Right forelimb (tissue), 1 donor: ENCODE measurements at places on chromosomes 4 and X.

DNA sequence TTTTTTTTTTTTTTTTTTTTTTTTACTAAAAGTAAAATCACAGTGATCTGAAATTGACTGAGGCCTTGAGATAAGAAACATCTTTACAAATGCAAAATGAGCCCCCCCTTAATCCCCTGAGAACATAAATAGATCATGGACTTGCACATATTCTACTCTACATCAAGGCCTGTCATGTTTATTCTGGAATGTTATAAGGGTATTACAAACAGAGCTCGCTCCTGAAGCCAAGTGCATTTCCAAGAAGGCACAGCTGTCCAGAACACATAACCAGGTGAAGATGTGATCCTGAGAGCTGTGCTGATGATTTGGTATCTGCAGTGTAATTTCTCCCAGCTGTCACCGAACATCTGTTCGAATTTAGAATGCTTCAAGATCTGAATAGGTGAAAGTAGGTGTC lies 384.5 kb downstream of the GPAT3 start:
- DNase-seq: no peak

GRCh38 chrX:101377547-101377946 lies 8.4 kb downstream of the BTK start:
- no peak for DNase-seq

DNA sequence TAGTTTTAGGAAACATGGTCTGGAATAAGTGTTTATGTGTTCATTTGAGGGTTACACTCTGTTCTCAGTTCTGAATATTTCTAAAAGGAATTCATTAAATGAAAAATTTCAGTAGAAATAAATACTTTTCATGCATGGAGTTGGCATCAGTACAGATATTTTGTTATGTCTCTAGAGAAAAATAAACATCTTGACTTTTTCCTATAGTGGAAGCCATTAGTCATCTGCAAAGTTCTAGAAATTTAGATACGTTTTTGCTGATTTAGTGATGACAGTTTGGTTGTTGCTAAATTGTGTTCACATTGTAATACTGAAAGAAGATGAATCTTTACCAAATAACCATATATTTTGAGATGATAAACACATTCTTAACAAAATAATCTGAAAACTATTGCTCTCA lies 268.2 kb upstream of the TEX13A start:
- no peak for DNase-seq

DNA sequence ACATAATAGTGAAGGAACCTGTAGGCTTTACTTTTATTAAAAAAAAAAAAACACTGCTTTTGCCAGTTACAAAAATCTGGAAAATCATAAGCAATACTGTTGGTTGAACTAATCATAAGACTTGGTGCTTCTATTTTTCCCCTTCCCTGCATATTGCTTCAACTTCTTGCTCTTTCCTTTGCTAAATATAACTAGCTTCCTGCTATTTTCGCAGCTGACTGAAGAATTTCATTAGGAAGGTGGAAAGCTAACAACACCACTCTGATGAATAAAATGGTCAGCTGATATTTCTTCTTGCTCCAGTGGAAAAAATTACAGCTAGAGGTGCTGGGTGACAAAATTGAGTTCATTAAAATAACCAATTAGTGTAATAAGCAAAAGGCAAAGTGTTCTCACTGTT lies 39.3 kb downstream of the MEPE start:
- DNase-seq: no peak

DNA sequence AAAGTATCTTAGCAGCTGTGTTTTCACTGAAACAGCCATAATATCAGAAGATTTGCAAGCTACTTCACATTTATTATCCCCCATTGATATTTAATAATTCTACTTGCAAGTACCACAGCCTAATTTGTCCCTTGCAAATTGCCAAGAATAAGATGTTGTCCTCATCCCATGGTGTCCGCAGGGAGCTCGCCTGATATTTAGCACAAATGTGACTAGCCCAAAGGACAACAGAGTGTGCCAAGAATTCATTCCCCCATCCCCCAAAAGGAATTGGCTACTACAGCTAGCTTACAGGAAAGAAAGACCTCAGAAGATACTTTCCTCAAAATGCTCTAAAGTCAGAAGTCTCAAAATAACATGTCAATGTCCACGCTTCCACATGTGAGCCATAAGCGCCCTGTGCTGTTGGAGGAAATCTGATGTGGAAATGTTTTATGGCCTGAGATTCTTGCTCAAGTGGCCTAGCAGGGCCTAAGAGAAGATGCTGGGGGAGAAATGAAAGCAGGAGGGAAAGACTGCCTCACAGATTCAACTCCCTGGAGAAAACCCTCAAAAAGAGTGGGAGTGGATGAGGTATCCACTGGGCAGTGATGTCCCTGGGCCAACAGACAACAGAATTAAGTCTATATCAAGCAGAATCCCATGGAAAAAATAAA lies 111.4 kb downstream of the SH3KBP1 start:
- DNase-seq: no peak

DNA sequence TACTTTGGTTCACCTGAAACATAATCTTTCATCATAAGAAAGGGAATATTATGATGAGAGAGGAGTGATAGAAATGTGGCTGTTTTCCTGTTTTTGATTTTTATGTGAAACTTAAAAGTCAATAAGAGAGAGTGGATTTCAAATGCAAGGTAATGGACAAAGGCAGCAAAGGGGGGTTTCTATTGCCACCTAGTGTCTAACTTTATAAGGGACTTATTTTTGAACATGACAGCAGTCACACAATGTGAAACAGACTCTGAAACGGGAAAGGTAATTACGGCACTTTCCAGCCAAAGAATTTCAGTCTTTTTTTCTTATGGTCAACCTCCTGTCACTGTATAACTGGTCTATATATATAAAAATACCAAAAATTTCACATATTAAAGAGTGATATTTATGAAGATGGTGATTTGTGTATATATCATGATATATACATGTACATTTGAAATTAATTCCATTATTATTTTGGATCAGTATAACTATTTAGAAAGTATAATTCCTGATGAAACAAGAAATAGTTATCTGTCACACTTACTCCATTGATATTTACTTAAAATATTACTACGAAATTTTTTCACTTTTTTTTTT lies 127.1 kb downstream of the FBXO8 start:
- DNase-seq: no peak

GRCh38 chr4:15914291-15914690 lies 24.2 kb downstream of the FGFBP1 start:
- no peak for DNase-seq

DNA sequence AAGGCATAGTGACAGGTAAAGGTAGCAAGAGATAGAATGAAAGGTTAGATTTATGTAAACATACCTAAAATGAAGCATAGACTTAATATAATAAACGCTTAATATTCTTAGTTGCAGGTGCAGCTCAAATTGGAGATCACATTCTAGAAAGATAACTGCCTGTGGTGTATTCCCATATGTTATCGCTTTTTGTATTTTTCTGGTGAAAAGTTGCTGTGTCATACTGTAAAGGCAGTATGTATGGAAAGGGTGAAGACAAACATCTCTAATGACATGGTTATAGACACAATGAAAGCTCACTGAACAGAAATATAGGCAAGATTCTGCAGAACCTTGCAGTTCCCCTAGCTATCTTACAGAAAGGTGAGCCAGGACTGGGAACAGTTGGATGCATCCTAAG lies 240.3 kb downstream of the DCLK2 start:
- no peak for DNase-seq

GRCh38 chrX:39736216-39737211 lies 361.2 kb downstream of the BCOR start:
- DNase-seq: peak; percentile 64

DNA sequence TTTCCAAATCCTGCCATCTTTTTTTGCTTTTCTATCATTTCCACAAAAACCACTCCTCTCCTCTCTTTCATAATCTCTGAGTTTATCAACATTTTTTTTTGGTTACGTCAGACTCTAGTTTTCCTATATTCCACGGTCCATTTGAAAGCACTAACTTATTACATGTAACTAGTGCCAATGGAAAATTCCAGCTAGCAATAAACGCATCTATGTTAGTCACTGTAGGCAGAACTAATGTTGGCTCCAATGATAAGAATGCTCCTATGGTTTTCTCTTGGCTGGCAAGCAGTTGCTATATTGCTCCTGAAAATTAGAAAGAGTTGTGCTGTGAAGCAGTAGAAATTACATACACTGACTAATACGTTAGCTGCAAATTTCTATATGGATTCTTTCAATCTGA lies 634.6 kb upstream of the FTHL17 start:
- DNase-seq: no peak

DNA sequence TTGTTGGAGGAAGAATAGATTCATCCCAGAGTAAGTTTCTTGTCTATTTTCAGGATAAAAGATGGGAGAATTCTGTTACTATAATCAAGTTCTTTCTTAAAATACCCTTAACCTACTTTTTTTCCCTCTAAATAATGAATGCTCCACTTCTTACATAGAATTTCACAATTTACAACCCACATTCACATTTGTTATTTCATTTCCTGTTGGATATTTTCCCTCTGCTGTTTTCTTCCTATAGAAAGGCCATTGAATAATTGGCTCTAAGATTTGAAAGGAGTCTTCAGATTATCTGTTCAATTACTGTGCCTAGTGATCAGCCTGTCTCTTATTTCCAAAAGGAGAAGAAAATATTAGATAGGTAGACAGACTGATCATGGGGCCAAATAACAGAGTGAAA lies 79.7 kb downstream of the CPE start:
- DNase-seq: no peak

- no peak for DNase-seq
Measured at GRCh38 chr4:185110375-185110823, 32.7 kb upstream of the SLC25A4 start.

DNA sequence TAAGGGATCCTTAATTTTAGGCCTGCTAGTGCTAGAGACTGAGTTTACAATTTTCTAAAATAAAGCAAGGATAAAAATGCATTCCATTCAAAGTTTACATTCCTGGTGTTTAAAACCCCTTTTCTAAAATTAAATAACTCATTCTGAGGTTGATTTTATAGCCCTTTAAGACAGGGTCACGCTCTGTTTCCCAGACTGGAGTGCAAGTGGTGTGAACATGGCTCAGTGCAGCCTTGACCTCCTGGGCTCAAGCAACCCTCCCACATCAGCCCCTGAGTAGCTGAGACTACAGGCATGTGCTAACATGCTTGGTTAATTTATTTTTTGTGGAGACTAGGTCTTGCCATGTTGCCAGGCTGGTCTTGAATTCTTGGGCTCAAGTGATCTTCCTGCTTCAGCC lies 6.8 kb upstream of the CDKL2 start:
- no peak for DNase-seq

GRCh38 chrX:9291629-9292028 lies 173.2 kb upstream of the TBL1X start:
- DNase-seq: no peak
